Retina (tissue), 1 donor: ENCODE measurements at places on chromosomes 4 and X.

DNA sequence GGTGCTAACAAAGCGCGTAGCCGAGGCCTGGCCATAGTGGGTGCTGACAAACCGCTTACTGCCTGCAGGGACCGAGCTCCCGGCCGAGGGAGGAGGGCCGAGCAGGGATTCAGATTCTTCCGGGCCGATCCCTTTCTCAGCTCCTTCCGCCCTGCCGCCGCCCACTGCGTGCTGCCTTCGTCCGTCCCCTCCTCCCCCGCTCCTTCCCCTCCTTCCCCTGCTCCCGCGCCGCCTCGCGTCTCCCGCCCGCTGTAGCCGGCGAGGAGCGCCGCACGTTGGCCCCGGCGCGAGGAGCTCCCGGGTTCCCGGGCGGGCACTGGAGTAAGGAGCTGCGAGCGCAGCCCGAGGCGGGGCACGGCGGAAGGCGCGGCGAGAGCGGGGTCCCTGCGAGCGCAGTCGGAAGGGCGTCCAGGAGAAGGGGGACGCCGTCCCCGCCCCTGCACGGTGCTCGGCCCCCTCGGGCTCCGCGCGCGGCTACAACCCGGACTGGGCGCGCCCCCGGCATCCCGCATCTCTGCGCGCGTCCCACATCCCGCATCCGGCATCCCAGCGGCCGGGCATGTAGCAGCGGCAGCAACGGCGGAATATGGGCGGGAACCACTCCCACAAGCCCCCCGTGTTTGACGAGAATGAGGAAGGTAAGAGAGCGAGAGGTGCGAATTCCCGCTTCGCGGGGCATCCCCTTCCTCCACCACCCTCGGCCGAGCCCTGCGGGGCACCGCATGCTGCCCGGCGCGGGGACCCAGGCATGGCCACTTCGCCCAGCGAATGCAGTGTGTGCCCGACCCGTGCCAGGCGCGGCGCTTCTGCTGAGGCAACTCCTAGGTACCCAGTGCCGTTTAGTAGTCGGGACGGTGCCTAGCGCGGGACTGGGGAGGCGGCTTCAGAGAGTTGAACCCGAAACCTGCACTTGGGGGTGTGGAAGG lies at the start of gene STK32B:
STK32B (plus strand) TSS at position 203 of the 926 bp plus-strand sequence.
- DNase-seq = peak; percentile 77

DNA sequence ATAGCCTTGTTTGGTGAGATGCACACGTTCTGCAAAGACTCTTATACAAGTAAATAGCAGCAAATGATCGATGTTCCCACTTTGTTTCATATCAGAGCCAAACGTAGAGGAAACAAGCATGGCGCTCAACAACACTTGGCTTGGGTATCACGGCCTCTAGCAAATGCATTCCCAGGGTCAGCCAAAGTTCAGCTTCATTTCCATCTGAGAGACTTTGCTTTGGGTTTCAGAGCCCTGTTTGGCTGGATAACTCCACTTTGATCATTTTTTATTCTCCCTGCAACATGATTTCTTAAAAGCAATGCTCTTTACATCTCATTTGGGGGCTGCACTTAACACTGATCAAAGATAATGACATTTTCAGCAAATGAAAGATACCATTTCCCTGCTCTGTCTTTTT lies 199.2 kb upstream of the FAM9B start:
- DNase-seq = no peak

DNA sequence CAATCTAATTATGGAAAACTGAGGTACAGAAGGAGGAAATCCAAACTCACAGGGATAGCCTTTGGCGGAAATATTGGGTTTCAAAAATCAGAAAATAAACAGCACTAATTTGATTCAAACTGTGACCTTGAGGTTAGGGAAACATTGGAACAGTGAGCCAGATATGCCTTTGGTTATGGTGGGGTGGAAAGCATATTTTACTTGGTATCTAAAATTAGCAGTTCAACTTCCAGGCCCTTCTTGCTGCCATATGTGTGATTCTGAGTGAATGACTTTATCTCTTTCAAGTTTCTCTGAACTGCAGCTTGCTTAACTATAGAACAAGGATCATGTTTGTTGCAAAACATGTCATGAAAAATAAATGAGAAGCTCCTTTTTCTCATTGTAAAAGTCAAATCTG lies 240.9 kb upstream of the VEGFC start:
- DNase-seq = no peak

DNA sequence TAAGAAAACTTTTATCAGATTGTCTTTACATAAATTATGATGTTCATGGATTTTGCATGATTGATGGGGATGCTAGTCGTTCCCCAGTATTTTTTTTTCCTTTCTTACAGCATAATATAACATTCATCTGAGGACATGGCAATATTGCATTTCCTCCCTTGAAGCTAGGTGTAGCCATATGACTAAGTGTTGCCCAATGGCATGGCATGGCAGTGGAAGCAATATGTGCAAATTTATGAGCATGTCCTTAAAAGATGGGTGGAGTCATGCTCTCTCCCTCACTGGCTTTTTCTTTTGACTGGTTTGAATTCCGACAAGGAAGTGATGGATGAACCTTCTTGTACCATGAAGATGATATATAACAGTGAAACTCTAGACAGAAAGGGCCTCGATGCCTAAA lies 96.3 kb downstream of the BANK1 start:
- DNase-seq = no peak

- DNase-seq = no peak
Measured at GRCh38 chr4:78534286-78534955, 17.1 kb upstream of the ANXA3 start.

- no peak for DNase-seq
Measured at GRCh38 chrX:39442332-39442731, 641.1 kb downstream of the MID1IP1 start.

- DNase-seq = no peak
Measured at GRCh38 chr4:74499986-74500781, 55.2 kb downstream of the AREG start.

DNA sequence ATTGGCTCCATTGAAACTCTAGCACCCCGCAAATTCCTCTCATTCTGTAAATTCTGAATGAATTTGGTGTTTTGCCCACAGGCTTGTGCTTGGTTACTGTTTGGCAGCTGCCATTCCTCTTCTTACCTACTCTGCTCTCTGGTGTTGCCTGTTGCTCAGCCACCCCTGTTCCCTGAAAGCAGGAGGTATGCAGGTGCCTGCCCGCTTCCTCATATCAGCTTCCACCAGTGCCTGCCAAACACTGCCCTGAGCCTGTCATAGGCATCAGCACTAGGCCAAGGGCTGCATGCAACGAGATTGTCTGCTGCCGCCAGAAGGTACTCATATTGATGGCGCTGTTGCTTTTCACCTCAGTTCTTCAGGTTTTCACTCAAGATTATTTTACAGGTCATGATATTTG lies 978.1 kb downstream of the C4orf33 start:
- no peak for DNase-seq

DNA sequence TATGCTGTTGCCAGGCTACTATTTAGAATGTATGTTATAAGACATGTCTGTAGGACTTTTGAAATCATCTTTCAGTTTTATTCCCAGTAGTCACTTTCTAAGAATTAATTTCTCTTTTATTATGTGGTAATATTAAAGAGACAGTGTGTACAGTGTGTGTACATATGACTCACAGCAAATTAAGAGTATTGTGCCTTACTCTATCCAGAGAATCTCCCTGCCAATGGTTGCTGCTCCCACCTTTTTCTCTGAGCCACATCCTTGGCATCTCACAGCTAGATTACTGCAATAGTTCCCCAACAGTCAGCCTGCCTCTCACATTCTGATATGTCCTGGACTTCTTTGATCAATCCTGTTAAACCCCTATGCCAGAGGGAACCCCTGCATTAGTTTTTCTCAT lies 114.5 kb downstream of the ANXA5 start:
- DNase-seq = no peak

DNA sequence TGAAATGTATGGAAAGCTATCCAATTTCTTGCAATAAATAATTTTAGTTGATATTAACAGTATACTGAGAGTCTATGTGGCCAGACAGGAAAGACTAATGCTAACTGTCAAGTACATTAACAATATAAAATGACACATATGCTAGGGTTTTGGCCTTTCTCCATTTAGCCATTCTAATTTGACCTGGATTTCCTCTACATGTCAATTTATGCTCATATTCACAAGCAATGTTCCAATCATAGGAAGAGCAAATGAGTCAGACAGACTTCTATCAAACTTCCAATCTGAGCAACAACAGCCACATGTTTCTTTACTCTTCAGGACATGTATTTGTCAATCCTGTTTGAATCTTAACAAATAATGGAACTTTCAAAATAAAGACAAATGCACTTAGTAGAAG lies 53.6 kb downstream of the CORIN start:
- no peak for DNase-seq

GRCh38 chr4:10385994-10386394 lies 71.2 kb downstream of the ZNF518B start:
- DNase-seq = no peak

GRCh38 chr4:137881641-137882040 lies 349.3 kb upstream of the PCDH18 start:
- DNase-seq = no peak

DNA sequence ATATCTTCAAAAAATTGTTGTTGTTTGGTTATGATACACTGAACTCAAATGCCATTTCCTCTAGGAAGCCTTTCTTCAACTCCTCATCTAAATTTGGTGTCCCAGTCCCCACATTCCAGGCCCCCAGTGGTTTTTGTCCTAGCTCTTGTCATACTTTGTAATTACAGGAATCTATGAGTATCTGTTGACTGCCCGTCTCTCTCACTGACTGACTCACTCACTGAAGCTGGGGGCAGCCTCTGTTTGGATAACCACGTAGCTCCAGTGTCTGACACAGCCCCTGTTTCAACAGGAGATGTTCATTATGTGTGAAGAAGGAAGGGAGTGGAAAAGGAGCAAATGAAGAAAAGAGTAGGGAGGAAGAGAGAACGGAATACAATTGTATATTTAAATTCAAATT lies 284.1 kb upstream of the TENM3 start:
- DNase-seq = no peak

DNA sequence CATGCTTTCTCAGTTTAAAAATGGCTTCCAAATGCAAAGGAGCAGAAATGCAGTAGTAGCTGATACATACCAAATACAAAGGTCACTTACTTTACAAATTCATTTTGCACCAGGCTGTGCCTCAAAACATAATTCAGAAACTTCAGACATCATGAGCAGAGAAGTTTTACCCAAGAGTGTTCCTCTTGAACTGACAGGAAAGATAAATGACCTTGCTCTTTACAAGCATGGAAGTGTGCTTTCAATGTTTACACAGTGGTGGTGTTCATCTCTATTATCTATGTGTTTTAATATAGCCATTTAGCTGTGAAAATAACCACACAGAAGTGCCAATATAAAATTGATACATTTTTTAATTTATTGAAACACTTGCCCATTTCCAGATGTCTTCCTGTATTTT lies 383.4 kb downstream of the ANKRD50 start:
- DNase-seq = no peak

- no peak for DNase-seq
Measured at GRCh38 chrX:66233209-66233608, 69.2 kb downstream of the HEPH start.

- DNase-seq = peak; percentile 2
Measured at GRCh38 chr4:107210450-107211239, 174.5 kb upstream of the DKK2 start.

DNA sequence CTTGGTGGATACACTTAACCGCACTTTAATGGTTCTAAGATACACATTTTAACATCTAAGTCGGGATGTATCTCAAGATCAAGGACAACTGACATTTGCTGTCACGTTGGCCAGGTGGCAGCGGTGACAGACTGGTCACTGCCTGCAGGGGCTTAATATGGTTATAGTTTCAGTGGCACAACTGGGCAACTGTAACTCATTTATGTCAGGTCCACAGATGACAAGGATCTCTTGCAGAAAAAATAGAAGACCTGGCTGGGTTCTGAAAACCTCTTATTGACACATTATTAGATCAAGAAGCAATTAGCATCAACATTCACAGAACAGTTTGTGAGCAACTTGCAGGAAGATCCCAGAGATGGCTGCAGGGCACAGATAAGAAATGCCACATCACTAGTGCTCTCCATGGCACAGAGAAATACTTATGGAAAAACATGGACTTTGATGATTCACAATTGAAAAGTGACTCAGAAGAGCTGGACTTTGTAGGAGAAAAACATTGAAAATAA lies 99.6 kb upstream of the SORBS2 start:
- DNase-seq = no peak

DNA sequence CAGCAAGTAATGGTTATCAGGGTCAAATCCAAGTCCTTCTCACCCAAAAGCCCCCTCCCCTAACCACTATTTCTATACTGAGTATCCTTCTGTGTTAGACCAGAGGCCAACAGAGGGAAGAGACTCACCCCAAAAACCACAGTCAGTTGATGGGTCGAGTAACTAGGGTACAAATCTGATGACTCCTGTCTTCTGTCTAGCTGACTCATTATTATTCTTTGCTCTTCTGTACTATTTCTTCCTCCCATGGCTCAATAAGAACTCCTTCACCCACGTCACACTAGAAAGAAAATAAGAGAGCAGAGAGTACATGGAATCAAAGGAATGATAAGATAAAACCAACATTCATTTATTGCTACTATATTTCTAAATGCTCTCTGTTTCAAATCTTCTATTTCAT lies 2.0 kb downstream of the RAB40A start:
- no peak for DNase-seq

- DNase-seq = no peak
Measured at GRCh38 chr4:116531870-116532269, 553.5 kb downstream of the TRAM1L1 start.

DNA sequence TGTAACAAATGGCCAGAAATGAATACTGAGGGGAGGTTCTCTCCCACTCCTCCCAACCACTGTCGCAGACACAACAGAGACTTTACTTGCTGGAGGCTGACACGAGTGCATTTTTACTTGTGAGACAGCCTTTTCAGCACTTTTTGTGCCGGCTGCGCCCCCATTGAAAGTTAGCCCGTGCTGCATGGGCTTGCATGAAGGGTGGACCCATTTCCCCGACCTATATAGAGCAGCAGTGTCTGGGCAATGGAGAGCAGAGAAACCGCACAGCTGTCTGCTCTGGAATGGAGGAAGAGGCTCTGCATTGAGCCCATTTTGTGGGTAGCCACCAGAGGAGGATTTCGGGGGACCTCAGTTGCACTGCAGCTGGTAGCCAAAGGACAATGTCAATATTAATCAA lies 208.8 kb downstream of the UGT8 start:
- DNase-seq = no peak

DNA sequence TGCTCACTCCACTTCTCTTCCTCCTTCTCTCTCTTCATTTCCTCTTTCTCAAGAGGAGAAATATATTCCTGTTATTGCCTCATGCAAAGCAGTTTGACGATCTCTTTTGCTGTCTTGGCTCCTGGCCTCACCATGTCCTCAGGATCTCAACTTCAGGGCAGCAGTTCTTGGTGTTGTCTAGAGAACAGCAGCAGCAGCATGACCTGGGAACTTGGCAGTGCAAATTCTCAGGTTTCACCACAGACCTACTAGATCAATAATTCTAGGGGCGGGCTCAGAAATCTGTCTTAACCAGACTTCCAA lies 193.4 kb upstream of the EDNRA start:
- DNase-seq = no peak

DNA sequence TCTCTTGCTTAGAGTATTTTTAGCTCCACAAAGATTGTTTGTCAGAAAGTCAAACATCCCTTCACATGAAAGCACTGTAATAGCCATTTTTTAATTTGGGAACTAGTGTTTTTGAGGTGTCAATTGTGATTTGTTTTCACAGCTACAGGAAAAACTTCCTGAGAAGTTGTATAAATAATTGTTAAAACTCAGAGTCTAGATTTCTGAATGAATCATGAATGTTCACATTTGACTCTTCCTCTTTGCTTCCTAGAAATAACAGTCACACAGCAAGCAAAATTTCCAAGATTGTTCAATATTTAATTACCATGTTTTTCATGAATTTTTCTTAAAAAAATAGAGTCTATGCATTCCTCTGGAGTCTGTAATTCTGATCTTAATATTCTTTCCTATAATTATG lies 156.9 kb upstream of the SLC7A11 start:
- no peak for DNase-seq

- DNase-seq = no peak
Measured at GRCh38 chr4:165437691-165438090, 58.9 kb downstream of the CPE start.
